ENCODE measurements at places on chromosomes 7 and 10.

DNA sequence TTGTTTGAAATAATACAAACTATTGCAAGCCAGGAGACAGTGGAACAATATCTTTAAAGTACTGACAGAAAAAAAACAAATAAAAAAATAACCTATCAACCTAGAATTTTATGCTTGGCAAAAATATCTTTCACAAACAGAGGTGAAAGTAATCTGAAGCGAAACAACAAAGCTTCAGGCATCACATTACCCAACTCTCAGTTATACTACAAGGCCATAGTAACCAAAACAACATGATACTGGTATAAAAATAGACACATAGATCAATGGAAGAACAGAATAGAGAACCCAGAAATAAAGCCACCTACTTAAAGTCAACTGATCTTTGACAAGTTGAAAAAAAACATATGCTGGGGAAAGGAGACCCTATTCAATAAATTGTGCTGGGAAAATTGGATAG lies 26.5 kb upstream of the HECW1 start:
- DNase-seq: no peak

- DNase-seq: no peak
Observed at GRCh38 chr7:111622084-111622483, 59.8 kb upstream of the IMMP2L start.

DNA sequence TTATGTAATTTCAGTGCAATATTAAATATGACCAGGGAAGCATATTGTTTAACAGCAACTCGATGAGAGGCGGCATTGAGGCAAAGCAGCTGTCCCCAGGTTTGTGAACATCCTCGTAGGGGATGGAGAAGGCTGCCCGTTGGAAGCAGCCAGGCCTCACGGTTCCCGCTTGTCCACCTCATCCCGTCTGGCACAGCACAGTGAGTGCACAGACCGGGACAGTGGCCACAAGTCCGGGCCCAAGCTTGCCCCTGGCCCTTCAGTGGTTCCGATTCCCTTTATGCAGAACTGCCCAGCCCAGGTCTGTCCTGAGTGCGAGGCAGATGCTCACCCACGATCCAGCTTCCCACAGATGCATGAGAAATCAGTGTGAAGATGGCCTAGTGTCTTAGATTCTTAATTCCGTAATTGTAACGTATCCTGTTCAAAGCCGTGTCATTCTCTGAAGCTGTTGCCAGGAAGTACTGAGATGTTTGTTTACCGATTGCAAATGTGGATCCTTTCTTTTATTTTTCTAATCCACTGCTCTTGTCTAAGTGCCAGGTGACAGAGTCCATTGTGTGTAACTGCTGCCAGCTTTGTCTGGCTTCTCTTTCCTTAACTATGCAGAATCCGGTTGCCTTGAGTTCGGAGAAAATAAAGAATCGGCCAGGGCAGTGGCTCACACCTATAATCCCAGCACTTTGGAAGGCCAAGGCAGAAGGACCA lies 35.5 kb downstream of the PFKP start:
- DNase-seq: no peak

- DNase-seq: no peak
Observed at GRCh38 chr7:371119-371778, 81.3 kb downstream of the FOXL3 start.

DNA sequence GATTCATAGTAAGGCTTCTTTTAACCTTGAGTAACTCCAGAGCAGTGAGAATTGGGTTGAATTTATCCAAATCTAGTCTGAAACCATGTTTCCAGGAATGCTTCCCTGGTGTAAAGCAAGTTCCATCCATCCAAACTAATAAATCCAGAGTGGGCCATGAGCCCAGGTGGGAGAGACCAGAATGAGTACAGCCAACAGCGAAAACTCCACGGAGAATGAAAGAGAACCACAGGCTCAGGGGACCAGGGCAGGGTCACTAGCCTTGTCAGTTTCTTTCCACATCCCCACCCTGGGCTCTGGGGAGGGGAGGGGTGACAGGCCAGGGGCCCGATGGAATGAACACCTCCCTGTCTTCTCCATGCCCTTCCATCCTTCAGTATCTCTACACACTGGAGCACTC lies 180.1 kb downstream of the NEURL1 start:
- no peak for DNase-seq

GRCh38 chr10:78307576-78307975 lies 273.9 kb downstream of the RPS24 start:
- no peak for DNase-seq

DNA sequence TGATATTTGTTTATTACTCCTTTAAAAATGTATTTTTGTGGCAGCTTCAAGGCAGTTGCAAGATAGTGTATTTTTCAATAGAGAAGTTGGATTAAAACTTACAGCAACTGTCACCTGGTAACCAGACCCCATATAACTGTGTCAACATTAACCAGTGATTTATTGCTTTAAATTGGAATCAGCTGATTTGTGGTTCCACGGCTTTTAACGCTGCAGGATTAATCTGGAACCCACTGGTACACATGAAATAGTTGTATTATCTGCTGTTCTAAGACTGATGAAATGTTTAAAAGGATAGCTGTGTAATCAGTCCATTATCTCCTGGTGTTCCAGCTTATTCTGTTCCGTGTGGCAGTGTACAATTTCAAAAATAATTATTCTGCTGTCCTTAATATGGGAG lies 180.2 kb downstream of the CELF2 start:
- DNase-seq: no peak

DNA sequence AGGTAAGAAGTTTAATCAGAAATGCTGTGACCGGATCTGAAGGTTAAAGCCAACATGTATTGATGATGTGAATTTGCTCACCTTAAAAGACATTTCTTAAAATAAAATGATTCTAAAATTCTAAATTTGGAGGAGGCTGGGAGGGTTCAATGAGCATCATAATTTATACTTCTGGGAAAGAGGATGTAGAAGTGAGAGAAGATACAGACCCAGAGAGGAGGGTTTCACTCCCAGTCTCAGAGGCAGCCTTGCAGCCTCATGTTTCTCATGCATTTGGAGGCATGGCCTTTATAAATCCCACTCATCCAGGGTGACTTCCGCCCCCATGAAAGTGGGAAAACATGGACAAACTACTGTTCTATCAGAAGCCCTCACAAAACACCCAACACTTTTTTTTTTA lies 305.6 kb upstream of the PITRM1 start:
- no peak for DNase-seq

- DNase-seq: no peak
Observed at GRCh38 chr10:132757171-132757570, 28.8 kb downstream of the NKX6-2 start.

Data from retinal pigment epithelial cell (primary cell).